ENCODE measurements at places on chromosomes 1 and 21. TPM values are rescaled to one million over a fixed set of nuclear protein-coding genes. Genes with fewer than 3 reads are reported as not detected.

Gene CTTNBP2NL
- 0.37 TPM for total RNA-seq

DNA sequence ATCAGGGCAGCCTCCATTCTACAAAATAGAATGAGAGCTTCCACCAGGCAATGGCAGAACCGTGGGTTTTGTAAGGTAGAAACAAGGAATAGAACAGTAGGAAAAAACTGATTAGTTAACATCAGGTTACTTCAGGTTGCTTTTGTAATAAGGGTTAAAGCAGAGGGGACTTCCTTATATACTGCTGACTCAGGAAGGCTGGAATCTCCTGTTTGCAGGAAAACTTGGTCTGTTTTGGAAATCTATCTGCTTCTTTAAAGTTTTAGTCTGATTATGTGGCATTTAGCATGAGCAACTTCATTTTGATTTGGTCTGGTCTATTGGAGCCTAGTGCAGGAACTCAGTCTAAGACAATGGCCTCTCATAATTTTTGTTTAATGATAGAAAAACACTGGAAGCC lies 32.7 kb upstream of the RAB4A start:
- no peaks in the 10 kb centered on the region for H3K27me3 ChIP-seq
- no peaks in the 10 kb centered on the region for H3K4me1 ChIP-seq
- no peak overlapping the region for H3K27ac ChIP-seq
- H3K36me3 ChIP-seq, result no peaks in the 10 kb centered on the region
- DNase-seq, result no peak

Gene OR2T27
- not detected for total RNA-seq

DNA sequence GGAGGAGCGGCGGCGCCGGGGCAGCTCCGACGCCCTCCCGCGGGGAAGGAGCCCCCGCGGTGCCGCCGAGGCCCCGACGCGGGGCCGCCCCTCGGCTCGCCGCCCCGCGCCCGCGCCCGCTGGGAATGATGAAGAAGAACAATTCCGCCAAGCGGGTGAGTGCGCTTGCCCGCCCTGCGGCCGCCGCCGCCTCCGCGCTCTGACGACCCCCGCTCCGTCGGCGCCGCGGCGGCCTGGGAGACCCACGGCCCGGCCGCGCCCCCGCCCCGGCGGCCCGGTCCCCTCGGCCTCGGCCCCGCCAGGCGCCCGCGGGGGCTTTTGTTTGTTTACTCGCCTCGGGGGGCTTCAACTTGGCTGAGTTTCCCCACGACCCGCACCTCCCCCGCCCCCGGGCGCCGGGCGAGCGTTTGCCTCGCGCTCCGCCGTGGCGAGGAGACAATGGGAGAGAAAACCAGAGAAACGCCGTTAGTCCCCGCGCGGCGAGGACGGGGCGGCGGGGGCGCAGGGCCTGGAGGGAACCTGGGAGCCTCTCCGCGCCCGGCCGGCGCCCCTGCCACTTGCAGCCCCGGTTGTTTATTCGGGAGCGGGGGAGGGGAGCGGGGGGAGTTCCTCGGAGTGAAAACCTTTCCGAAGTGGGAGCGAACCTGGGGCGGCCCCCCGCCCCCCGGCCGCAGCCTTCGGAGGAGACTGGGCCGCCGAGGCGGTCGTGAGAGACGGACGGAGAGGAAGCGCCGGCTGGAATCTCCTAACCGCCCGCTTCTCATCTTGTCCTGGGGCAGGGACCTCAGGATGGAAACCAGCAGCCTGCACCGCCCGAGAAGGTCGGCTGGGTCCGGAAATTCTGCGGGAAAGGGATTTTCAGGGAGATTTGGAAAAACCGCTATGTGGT lies 661 bp downstream of the PLEKHO1 start:
- H3K36me3 ChIP-seq, result peaks cover 31% of the 10 kb centered on the region
- H3K27me3 ChIP-seq, result no peaks in the 10 kb centered on the region
- peaks cover 53% of the 10 kb centered on the region for H3K4me1 ChIP-seq
- no peak for DNase-seq
- peak overlapping the region; percentile 88 for H3K27ac ChIP-seq

DNA sequence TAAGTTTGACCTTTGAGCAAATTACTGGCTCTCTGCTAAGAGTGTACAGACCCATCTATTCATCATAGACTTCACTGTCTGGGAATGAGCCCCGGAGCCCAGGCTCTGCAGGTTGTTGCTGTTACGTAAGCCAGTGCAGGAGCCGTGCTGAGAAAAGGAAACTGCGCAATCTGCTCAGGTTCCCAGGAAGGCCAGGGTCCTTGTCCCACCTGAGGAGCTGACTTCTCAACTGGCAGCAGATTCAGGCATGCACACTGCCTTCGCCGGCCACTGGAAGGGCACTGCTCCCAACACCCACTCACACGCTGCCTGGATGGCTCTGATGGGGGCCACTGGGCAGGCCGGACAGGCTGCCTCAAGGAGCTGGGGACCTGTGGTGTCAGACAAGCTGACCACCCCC lies 19.5 kb downstream of the RCAN1 start:
- no peaks in the 10 kb centered on the region for H3K4me1 ChIP-seq
- H3K36me3 ChIP-seq, result no peaks in the 10 kb centered on the region
- H3K4me3 ChIP-seq, result no peak overlapping the region
- no peak overlapping the region for H3K27ac ChIP-seq
- DNase-seq, result no peak
